Activated naive CD4-positive, alpha-beta T cell treated with anti-CD3 and anti-CD28 coated beads, Interleukin-2, amount 10 ng/mL, durations not matched to agents 7 days and 5 days (primary cell): ENCODE measurements at places on chromosomes 16 and 17.

GRCh38 chr16:69150146-69150865 is 17.9 kb downstream of the UTP4 start:
- peak; percentile 70 for DNase-seq

DNA sequence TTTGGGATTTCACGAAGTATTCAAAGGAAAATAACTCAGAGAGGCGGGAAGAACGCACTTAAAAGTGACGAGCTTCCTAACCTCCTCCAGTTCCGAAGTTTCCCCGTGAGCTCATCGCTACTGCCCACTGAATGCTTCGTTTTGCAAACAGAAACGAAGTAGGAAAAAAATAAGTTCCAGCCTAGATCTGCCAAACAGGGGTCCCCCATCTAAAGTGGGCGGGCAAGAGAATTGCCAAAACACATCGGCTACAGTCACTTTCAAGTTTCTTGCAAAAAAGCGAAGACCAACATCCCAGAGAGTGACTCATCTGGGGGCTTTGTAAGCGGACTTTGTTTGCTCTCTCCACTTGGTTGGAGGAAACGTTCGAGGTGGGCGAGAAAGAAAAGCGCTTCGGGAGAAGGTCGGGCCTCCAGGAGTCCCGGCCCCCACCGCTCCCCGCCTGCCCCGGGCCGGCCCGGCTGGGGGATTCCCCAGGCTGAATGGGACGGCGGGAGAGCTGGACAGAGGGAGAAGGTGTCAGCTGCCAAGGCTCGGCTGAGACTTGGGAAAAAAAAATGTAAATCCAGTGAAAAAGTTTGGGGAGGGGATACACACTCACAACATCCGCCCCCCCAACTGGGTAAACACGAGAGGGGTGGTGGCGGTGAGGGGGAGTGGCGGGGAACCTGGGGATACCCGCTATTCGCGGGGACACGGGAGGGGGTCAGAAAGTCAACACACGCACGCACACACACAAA is 1.0 kb downstream of the VEZF1 start:
- DNase-seq: peak; percentile 58

GRCh38 chr16:19450186-19450585 is 32.5 kb downstream of the TMC5 start:
- DNase-seq: no peak

GRCh38 chr16:49620869-49621240 is 235.1 kb downstream of the ZNF423 start:
- no peak for DNase-seq

GRCh38 chr17:73343739-73344454 is 32.1 kb upstream of the CDC42EP4 start:
- DNase-seq: no peak

GRCh38 chr16:29727452-29727851 is 18.3 kb downstream of the C16orf54 start:
- no peak for DNase-seq

DNA sequence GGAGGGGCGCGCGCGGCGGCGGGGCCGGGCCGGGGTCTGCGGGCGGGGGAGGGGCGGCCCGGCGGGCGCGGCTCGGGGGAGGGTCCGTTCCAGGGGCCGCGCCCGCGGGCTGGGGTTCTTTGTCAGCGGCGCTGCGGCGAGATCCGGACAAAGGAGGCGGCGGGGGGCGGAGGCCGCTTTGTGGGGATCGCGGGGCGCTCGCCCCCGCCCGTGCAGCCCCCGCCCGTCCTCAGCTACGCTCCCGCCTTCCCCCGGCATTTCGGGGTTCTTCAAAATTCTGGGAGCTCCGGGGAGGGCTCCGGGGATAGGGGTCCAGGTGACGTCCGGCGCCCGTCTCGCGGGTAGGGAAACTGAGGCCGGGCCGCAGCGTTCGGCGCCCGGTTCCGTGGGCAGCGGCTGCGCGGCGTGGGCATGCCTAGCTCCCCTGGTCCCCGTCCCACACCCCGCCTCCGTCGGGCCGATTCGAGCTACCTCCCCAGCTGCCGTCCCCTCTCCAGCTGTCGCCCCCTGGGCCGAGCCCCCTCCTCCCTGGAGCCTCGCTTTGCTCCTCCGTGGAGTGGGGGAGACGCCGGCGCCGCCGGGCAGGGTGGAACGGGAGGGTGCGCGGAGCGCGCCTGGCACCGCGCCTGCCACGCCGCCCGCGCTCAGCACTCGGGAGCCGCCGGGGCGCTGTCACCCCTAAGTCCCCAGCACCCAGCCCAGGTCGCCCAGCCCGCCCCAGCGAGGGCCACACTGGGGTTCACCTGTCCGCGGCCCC is 546 bp downstream of the SNN start:
- peak; percentile 46 for DNase-seq

GRCh38 chr17:62090021-62090824 is 25.1 kb upstream of the MED13 start:
- no peak for DNase-seq

- DNase-seq: no peak
Observed at GRCh38 chr16:74192281-74192797, 104.3 kb upstream of the PSMD7 start.

- DNase-seq: peak; percentile 74
Observed at GRCh38 chr16:48164907-48165715, 9.3 kb upstream of the ABCC12 start.
